ENCODE measurements at places on chromosomes 1 and 21.

GRCh38 chr1:233473549-233474204 lies 140.2 kb upstream of the KCNK1 start:
- no peak for DNase-seq

DNA sequence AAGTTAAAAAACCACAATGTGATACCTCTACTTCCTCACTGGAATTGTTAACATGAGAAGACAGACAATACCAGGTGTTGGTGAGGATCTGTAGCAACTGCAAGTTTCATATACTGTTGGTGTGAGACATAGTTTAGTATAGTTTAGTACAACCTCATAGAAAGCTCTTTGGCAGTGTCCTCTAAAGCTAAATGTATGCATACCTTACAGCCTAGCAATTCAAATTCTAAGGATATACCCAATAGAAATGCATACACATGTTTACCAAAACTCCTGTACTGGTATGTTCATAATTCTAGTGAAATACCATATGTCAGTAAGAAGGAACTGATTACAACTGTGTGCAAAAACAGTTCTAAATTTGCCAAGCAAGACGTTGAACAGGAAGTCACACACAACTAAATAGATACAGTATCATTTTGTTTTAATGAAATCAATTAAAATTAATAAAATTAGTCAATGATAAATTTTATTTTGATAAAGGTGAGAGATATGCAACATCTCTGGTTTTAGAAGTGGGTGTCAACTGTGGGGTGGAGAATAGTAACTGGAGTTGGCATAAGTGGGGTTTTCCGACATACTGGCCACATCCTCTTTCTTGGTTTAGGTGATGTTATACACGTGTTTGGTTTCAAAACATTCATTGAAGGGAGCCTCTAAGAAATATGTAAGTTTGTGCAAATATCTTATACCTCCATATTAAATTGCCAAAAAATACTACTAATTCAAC lies 450.7 kb downstream of the PTPRC start:
- no peak for DNase-seq

- DNase-seq: no peak
These were observed 7.2 kb downstream of the SETD4 start for GRCh38 chr21:36052860-36053714.

DNA sequence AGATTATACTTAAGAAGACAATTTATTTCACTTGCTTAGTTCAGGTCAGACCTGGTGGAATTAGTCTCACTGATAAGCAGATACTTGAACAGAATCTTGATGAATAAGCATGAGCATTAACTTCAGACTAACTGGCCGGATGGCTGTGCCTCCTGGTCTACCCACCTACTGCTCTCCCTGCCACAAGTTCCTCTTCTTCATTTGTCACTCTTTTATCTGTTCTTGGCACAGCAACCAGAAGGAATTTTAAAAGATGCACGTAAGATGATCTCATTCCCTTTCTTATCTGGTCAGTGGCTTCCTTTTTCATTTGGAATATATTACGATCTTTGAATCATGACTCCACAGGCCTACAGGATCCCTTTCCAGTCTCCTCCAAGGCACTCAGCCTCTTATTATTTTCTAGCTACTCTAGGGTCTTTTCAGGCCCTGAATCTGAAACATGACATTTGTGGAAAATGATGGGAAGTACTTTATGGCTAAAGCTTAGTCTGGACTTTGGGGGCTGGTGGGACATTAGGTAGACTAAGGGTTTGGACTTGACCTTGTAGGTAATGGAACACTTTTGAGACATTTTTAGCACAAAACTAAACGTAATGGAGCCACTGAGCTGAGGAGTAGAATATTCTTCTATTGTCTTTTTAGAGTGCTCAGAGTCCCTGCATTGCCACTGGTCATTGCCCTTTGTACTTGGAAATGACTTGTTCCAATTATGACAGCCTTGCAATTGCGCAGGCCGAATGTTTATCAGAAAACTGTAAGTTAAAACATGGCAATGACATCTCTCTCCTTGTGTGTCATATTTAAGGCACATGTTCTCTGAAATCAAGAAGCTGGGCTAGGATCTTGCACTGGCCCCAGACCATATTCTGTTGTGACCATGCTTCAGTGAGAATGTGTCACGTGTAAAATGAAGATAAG lies 16.0 kb downstream of the ST6GALNAC3 start:
- no peak for DNase-seq

GRCh38 chr21:15308333-15308732 lies 243.5 kb upstream of the NRIP1 start:
- no peak for DNase-seq

DNA sequence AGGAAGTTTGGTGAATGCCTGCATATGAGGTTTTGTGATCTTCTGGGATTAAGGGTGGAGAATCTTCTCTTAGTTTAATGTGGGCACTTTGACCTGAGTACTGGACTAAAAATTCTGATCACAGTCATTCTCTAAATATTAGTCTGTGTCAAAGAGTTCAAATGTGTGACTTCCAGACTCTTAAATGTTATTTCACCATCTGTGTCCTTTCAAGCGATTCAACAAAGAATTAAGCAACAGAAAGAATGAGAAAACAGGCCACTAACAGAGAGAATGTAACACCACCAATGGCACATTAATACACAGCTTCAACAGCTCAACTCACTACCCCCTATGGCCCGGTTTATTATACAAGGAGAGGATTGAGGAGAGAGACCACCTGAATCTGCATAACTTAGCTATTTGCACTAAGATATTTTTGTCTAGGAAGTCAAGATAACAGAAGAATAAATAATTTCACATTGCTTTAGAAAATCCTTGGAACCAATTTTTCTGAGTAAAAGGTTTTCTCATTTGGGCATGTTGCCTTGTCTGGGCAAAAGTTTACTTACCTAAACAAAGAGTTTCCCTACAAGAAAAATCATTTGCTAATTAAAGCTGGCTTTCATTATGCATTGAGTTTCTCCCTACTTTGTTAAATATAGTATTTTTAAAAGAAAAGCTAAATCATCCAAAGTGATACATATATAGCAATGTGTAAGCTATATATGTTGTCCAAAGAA lies 1313.7 kb downstream of the NCAM2 start:
- no peak for DNase-seq

- DNase-seq: peak; percentile 52
These were observed 519 bp downstream of the RERE start for GRCh38 chr1:8816831-8817411.

DNA sequence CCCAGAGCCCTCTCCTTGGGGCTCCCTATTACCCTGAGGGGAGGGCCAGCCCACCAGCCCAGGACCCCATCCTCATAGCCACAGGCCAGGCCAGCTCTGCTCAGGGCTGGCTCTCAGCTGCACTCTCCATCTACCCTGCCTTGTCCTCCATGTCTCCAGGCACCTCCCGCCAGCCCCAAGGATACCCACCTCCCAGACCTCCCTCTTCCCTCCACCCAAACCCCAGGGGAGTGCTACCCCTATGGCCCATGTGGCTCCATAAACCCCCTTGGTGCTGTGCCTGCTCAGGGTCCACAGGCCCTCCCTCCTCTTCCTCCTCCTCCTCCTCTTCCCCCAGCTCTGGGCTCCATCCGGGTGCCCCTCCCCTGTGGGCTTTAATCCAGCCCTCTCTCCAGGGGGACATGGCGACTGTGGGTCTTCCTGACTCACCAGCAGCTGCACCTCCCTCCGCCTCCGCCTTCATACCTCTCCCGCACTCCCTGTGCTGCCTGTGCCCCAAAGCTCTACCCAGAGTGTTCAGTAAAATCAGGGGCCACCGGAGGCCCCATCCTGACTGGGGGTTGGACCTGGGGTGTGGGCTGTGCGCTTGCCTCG lies 9.1 kb downstream of the YBEY start:
- peak; percentile 70 for DNase-seq

DNA sequence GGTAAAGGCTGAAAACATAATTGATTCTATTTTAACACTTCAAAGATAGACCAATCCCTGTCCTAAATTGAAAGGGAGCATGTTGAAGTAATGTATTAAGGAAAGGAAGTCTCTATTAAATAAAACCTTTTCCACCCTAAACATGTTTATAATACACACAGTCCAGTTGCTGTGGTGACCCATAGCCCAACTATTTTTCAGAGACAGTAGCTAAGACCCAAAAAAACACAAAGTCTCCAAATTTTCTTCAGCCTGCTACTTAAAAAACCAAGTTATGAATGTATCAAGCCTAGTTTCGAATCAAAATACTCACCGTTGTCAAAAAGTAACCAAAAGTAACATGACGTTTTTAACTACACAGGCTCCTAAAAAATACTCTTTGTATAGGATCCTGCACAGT lies 1.6 kb downstream of the ELK4 start:
- DNase-seq: no peak

GRCh38 chr1:87039096-87039495 lies 124.7 kb downstream of the HS2ST1 start:
- DNase-seq: no peak

GRCh38 chr1:113835686-113836290 lies 23.5 kb upstream of the RSBN1 start:
- peak; percentile 33 for DNase-seq

DNA sequence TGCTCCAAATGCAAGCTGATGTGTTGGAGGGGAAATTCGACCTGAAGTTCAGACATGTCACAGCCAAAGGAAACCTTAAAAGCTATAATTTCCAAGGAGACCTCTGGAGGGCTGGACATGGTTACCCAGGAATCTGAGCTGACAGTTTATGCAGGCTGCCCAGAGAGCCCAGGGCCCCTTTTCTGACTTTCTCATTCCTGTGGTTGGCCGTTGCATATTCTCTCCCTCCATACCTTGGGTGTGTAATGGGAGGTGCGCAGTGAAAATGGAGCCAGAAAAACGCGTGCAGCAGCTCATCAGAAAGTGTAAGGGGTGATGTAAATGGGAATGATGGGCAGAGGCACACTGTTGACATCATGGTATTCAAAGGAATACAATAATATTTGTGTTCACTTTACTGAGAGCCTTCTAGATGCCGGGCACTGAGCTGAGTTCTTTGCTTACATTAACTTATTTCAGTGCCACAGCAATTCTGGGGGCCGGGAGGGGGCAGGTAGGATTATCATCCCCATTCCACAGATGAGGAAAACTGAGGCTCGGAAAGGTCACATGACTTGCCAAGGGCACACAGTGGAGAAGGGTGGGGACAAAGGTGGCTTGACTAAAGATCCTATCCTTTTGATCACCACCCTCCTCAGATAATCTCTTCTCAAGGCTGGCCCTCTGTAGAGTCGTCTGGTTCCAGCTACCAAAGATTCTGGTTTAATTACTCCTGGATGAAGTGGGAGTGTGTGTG lies 38.6 kb downstream of the KAZN start:
- DNase-seq: no peak

- DNase-seq: no peak
These were observed 6.3 kb upstream of the CAMSAP2 start for GRCh38 chr1:200732438-200732837.

GRCh38 chr21:45163413-45164123 lies 89.2 kb downstream of the ADARB1 start:
- DNase-seq: no peak

DNA sequence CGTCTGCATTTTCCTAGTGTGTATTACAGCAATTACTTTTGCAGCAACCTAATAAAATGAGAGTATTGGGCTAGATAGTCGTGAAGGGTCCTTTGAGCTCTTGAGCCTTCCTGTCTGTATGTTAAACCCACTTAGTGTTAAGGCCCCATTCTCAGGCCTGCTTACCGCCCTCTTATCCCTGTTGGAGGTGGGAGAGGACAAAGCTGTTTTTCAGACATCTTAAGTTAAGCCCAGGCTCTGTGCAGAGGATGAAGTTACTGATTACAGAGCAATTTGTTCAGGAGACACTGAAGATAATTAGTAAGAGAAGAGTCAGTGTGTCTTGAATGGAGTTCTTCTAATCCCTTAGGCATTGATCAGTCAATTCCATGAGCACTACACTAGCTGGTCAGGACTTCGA lies 114.6 kb downstream of the UCK2 start:
- no peak for DNase-seq

- DNase-seq: no peak
These were observed at the start of gene ITLN1 for GRCh38 chr1:160885042-160885441. TSS of gene ITLN1 (minus strand) at chr1:160885180. CDS start at chr1:160884877, 303 bp downstream.

GRCh38 chr1:154860156-154860870 lies 9.8 kb downstream of the KCNN3 start:
- peak; percentile 52 for DNase-seq

- no peak for DNase-seq
These were observed 5.5 kb downstream of the THEM5 start for GRCh38 chr1:151847867-151848596.

GRCh38 chr1:241447031-241447644 lies 72.4 kb downstream of the FH start:
- no peak for DNase-seq

GRCh38 chr1:183807549-183808168 lies 2.7 kb downstream of the RGL1 start:
- no peak for DNase-seq

DNA sequence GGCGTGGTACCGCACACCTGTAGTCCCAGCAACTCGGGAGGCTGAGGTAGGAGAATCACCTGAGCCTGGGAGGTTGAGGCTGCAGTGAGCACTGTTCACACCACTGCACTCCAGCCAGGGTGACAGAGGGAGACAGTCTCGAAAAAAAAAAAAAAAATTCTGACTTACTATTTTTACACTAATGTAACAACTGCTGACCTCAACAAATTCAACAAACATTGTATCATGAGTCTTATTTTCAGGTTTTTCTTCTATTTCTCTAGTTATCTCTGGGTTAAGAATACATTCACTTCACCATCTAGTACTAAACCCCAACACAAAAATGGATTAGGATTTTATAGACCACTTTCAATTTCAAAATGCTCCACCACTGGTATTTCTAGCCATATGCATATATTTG lies 72.9 kb downstream of the UBR4 start:
- DNase-seq: no peak

DNA sequence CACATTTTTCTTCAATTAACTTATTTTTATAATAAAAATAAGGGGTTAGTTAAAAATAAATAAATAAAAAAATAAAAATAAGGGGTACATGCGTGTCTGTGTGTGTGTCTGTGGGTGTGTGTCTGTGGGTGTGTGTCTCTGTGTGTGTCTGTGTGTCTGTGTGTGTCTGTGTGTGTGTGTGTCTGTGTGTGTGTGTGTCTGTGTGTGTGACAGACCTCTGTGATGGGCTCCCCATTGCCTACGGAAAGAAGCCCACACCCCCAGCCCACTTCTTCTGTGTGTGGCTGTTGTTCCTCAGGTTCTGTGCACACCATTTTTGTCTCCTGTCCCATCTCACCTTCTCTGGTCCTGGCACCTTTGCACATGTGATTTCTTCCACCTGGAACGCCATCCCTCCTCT lies 9.9 kb downstream of the PHLDA3 start:
- DNase-seq: no peak

DNA sequence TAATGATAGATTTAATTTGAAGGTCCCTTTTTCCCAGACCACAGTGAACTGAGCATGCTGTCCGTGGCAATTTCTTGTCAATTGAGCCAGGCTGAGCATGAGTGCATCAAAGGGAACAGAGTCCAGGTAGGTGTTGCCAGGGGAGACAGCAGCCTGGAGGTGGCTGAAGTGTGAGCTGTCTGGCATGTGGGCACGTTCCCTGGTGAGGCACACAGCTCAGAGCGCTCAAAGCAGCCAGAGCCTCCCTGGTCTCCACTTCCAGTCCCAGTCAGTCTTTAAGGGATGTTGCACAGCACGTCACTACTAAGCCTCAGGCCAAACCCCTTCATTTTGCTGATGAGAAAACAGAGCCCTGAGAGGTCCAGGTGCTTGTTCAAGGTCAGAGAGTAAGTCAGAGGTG lies 251.4 kb downstream of the MATN1 start:
- DNase-seq: no peak

- no peak for DNase-seq
These were observed 141.0 kb upstream of the JUN start for GRCh38 chr1:58924821-58925220.

GRCh38 chr1:167564612-167565270 lies 11.2 kb upstream of the CREG1 start:
- DNase-seq: no peak

Data from K562 (cell line).